Right cardiac atrium (tissue), 5 donors: ENCODE measurements at places on chromosomes 6 and 20. TPM values are rescaled to one million over a fixed set of nuclear protein-coding genes. Genes with fewer than 3 reads are reported as not detected.

MEI4 gene
- total RNA-seq = 0.97 TPM

MUC22 gene
- total RNA-seq = 0.06 TPM

HUS1B gene
- 0.58 TPM for total RNA-seq

DNA sequence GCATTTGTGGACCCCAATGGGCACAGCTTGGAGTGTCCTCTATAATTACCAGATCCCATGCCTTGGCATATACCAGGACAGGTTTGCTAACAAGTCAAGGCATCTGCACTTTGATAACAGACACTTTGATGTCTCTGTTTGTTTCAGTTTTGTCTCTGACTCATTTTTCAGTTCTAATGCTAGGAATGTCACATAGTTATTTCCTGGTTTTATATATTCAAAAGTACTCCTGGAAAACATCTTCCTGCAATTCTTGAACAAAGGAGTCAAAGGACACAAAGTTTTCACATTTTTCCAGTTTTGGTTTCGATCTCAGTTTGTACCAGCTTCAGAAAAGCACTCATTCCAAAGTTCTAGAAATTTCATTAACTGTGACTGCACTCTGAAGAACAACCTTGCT, 188.1 kb downstream of the FOXC1 start:
- DNase-seq = no peak

DNA sequence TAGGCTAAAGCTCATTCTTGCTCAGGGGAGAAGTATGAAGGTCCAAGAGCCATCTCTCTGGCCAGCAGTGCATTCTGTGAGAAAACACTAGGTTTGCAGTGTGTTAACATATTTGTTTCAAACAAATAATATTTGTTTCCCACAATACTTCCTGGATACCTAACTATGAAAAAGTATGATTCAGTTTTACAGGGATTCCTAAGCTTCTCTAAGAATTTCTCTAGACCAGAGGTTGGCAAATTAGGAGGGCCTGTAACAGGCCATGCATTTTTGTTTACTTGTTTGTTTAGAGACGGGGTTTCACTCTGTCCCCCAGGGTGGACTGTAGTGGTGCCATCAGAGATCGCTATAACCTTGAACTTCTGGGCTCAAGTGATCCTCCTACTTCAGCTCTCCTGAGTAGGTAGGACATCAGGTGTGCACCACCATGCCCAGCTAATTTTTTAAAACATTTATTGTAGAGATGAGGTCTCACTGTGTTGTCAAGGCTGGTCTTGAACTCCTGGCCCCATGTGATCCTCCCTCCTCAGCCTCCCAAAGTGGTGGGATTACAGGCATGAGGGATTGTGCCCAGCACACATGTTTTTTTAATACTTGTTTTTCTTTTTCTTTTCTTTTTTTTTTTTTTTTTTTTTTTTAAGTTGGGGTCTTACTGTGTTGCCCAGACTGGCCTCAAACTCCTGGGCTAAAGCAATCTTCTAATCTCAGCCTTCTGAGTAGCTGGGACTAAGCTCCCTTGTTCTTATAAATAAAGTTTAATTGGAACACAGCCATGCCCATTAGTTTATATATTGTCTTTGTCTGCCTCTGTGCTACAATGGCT, 71.7 kb downstream of the ADGRG6 start:
- no peak for DNase-seq

DNA sequence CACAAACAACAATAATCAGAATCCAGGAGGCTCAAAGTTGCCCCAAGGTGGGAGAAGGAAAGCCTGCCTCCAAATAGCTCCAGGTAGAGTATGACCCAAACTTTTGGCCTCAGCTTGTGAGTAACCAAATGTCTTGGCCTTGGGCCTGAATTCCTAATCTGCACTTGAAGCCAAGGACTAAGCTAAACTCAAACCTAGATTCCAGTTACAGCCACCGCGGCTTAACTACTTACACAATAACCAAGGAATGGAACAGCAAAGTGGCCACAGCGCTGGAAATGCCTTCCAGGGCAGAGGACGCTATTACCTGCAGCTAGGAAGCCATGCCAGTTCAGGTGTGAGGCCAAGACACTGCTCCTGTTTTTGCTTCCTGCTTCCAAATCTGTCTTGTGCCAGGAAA, 4.6 kb downstream of the NINL start:
- DNase-seq = no peak

GRCh38 chr6:31497531-31498476, at the start of gene MICB:
MICB (plus strand) TSS chr6:31498145; CDS start chr6:31498194, 49 bp downstream.
- DNase-seq = peak; percentile 91

- DNase-seq = no peak
These were observed 19.0 kb downstream of the PACSIN1 start for GRCh38 chr6:34484899-34485298.

DNA sequence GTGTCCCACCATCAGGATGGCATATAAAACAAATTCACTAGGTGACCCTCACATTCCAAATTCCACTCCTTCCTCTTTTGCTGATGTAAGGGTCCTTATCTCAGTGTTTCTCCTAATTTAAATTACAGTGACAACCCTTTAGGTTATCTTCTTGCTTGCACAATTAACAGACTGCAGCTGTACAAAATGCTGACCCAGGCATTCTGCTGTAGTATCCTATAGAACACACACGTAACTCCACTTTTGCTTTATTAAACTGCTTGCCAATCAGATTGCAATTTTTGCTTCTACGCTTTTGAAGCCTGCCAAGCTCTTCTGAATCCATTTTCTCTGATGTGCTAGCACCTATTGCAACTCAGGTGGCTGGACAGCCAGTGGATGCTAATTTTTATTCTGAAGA, 950.3 kb downstream of the TFAP2A start:
- DNase-seq = no peak

GRCh38 chr6:163408352-163408991, 6.0 kb upstream of the QKI start:
- no peak for DNase-seq

DNA sequence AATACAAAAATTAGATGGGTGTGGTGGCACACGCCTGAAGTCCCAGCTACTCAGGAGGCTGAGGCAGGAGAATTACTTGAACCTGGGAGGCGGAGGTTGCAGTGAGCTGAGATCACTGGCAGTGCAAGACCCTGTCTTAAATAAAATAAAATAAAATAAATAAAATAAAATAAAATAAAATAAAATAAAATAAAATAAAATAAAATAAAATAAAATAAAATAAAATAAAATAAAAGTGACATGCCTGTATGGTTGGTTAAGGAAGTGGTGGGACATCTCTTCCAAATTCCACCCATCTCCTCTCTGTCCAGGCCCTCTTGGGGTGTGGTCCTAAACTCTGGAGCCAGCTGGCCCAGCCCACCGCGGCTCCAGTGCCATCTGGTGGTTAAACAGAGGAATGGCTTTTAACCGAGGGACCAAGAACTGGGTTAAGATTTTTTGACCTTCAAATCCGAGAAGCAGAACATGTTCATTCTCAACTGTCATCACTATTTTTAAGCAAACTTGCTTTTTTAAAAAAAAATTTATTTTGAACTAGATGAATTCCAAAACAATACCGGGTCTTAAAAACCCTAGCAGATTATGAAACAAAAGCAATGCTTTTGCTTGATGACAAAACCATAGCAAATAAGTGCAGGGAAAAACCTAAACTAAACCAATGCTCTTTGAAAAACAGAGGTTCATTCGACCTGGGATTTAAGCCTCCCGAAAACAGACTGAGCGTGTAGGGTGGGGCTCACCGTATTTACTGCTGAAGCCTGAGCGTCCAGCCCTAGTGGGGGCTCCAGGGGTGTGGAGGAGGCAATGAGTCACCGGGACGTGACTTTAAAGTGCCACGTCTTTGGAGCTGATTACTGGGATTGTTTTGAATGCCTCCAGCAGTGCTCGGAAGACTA, 68.8 kb downstream of the CDC5L start:
- peak; percentile 72 for DNase-seq

- no peak for DNase-seq
These were observed 180.6 kb downstream of the PTPRK start for GRCh38 chr6:128339635-128340450.

DNA sequence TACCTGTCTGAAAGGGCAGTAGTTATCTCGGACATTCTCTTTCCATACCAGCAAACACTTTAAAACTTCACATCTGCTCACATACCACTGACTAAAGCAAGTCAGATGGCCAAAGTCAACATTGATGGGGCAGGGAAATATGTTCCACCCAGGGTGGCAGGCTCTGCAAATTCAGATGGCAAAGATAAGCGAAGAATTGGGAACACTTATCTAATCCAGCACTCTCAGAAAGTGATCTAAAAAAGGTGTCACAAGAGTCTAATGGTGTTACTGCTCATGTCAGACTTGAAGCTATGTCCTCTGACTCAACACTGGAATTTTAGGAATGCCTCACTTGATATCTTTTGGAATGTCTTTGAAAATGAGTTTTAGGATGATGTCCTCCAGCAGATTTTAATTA, 1086.2 kb downstream of the KIF16B start:
- DNase-seq = no peak

DNA sequence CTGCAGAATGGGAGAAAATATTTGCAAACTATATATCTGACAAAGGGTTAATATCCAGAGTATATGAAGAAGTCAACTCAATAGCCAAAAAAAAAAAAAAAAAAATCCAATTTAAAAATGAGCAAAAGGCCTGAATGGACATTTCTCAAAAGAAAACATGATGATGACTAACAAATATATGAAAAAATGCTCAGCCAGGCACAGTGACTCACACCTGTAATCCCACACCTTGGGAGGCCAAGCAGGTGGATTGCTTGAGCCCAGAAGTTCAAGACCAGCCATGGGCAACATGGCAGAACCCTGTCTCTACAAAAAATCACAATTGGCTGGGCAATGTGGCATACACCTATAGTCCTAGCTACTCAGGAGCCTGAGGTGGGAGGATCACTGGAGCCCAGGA, 2.1 kb upstream of the ECHDC1 start:
- DNase-seq = no peak
